ENCODE measurements at places on chromosomes 3 and 15.

DNA sequence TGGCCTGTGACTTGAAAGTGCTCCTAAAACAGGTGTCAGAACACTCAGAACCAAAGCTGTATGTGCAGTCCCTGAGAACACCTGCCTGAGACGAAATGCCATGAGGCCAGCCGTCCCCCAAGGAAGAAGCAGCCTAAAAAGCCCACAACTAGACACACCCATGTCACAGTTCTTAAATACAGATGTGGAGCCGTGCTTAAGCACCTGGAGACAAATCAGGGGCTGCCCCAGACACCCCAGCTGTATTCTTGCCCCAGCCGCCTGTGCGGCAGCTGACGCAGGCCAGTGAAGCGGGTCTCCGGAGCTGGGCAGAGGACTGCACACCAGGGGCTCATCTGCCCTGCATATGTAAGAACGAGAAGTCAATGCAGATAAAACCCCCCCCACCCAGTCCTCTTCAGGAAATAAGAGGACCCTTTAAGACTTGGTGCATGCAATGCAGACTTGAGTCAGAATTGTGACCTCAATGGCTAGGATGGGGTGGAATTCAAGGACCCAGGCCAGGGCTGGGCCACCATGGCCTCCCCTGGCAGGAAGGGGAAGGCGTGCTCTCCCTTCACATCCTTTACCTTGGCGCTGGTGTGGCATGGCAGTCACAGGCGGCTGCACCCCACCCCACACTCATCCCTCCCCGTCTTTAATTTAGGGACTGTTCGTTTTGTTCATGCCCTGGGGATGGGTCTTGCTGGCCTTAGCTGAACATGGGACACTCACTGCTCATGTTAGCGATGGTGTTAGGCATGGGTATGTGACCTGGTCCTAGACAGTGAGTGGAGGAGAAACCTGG is 27.7 kb upstream of the PLXNA1 start:
- DNase-seq = no peak

GRCh38 chr15:61013146-61013545 is 216.0 kb downstream of the RORA start:
- no peak for DNase-seq

DNA sequence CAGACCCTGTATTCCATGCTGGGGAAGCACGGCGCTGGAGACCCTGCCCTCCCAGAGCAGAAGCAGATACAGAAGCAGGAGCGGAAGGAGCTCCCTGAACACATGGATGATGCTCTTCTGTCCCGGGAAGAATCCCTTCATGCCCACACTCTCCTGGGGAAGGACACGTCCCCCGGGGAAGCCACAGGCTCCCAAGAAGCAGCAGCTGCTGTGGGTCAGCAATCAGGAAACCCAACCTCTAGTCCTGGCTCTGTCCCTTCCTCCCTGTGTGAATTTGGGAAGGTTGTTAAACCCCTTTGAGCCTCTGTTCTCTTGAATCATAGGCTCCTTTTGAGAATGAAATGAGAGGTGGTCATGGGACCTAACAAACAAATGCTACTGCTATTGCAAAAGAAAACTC is 176.2 kb upstream of the TPM1 start:
- no peak for DNase-seq

DNA sequence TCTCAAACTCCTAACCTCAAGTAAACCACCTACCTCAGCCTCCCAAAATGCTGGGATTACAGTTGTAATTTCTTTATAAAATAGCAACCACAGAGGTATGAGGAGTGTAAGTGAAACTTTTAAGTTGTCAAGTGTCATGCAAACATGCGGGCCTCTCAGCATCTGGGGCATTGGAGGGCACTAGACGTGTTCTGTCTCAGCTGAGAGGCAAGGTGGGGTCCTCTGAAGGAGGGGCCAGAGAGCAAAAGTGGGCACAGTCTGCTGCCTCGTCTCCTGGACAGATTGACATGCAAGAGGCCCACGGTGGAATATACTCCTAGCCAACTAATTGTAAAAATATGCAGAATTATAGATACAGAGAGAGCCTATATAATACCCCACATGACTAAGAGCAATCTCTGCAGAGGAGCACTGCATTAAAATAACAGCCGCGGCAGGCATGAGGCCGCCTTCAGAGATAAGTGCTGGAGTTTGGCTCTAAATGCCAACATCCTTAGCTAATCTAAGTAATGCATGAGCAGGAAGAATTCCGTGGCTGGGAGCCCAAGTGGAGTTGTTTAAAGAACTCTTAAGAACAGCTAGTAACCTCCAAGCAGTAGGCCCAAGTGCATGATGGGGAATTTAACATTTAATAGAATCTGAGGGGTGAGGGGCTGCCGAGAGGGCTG is 87.8 kb upstream of the RNU6-1 start:
- DNase-seq = peak; percentile 44

- DNase-seq = no peak
Measured at GRCh38 chr15:92869263-92869940, 30.7 kb upstream of the CHD2 start.

- no peak for DNase-seq
Measured at GRCh38 chr3:17473761-17474160, 268.7 kb downstream of the TBC1D5 start.

DNA sequence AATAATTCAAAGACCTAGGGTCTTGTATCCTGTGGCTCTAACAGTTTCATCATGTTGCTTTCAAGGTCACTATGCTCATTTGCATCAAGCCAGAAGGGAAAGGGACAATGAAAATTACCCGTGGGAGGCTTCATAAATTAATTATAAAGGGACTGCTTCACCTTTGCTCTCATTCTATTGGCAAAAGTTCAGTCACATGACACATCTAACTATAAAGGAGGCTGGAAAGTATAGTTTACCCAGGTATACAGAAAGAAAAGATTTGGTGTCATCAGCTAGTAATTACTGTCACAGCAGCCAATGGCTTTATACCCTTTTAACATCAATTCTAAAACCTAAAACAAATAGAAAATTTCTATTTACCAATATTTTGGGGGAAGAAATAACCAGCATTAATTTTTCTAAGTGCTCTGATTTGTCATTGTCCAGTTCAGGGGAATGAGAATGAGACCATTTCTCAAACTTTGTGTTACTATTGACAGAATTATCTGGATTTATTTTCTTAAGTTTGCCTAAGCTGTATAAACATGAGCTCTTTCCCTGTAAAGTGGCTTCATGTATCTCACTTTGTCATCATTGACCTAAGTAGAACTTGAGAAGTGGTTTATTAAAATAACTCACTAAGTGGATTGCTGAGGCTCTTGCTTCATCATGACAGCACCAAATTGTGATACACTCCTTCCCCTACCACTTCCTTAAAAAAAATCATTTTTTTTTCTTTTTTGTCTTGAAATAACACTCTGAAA is 257.7 kb upstream of the PEX5L start:
- DNase-seq = no peak

- DNase-seq = no peak
Measured at GRCh38 chr15:92545996-92546395, 109.6 kb downstream of the FAM174B start.

Measured in anterior cingulate cortex (tissue), 58 donors.